Upper lobe of left lung (tissue), 6 donors: ENCODE measurements at places on chromosomes 1 and 21. TPM values are rescaled to one million over a fixed set of nuclear protein-coding genes. Genes with fewer than 3 reads are reported as not detected.

LCE2C gene
- total RNA-seq, result not detected

TAL1 gene
- 16.4 TPM for total RNA-seq

SLC44A3 gene
- total RNA-seq, result 22.4 TPM

LINGO4 gene
- total RNA-seq, result 0.34 TPM

FCER1G gene
- total RNA-seq, result 213 TPM

COQ8A gene
- 48.8 TPM for total RNA-seq

ITLN2 gene
- total RNA-seq, result 21.4 TPM

ADCY10 gene
- total RNA-seq, result 0.49 TPM

FAM167B gene
- 4.6 TPM for total RNA-seq

CD1E gene
- not detected for total RNA-seq

TMCC2 gene
- 1.3 TPM for total RNA-seq

SLC2A5 gene
- 2.0 TPM for total RNA-seq

RGS5 gene
- 50.0 TPM for total RNA-seq

SHISA4 gene
- total RNA-seq, result 10.8 TPM

NTRK1 gene
- total RNA-seq, result 1.4 TPM

HSD3B2 gene
- not detected for total RNA-seq

SH2D1B gene
- 1.2 TPM for total RNA-seq

DFFA gene
- total RNA-seq, result 15.8 TPM

PADI3 gene
- total RNA-seq, result not detected

PPT1 gene
- 163 TPM for total RNA-seq

S100A8 gene
- 842 TPM for total RNA-seq

LMX1A gene
- total RNA-seq, result 0.33 TPM

TIE1 gene
- total RNA-seq, result 23.9 TPM

TMPRSS15 gene
- total RNA-seq, result not detected

PLPPR5 gene
- not detected for total RNA-seq

FCRLB gene
- 2.1 TPM for total RNA-seq

PRAMEF12 gene
- total RNA-seq, result not detected

TMEM82 gene
- not detected for total RNA-seq

BLACAT1 gene
- 1.2 TPM for total RNA-seq

BCL2L15 gene
- 3.6 TPM for total RNA-seq

PPM1J gene
- 0.71 TPM for total RNA-seq

ADAM30 gene
- not detected for total RNA-seq

RHBG gene
- total RNA-seq, result 0.24 TPM

B4GALT3 gene
- 19.9 TPM for total RNA-seq

UMODL1 gene
- not detected for total RNA-seq

S100A9 gene
- total RNA-seq, result 133 TPM

TLCD4 gene
- total RNA-seq, result 1.8 TPM

LCE3D gene
- not detected for total RNA-seq

RBM15 gene
- total RNA-seq, result 35.0 TPM

FAM78B gene
- not detected for total RNA-seq

OR2T11 gene
- total RNA-seq, result not detected

LENEP gene
- total RNA-seq, result not detected

NSL1 gene
- 28.3 TPM for total RNA-seq

DMBX1 gene
- not detected for total RNA-seq

PAQR6 gene
- 3.8 TPM for total RNA-seq
